CD4-positive, alpha-beta memory T cell (primary cell): ENCODE measurements at places on chromosomes 7 and 10.

DNA sequence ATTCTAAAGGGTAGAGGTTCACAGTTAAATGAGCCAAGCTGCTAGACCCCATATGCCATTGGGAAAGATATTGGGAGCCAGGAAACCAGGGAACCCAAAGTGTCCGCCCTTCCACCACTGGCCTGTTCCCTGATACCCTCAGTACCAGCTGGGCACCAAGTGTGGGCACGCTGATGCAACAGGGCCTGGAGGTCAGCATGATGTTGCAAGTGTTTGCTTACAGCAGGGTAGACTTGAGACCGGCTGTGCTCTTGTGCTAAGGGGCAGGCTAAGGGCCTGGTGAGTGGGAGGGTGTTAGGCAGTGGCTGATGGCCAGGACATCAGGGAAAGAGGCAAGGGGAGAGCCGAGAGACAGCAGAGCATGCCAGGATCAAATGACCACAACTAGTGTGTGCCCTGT, 21.0 kb upstream of the MYL7 start:
- no peak for DNase-seq

DNA sequence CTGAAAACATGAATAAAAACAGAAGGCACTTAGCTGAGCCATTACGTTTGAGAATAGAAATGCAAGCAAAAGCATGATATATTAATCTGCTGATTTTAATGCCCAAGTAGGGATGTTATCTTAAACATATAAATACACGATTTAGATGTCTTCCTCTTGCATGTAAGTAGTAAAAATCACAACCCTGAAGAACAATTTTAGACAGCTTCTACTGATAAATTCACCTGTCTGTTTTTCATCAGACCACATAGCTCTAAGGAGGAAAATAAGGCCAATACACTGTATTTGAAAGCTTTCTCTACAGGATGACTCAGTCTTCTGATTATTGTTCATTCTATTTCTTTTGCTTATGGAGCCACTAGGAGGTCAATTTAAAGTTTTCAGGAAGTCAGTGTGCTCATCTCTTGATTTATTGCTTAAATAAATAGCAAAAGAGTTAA, 210.9 kb upstream of the CHRM2 start:
- DNase-seq = no peak

DNA sequence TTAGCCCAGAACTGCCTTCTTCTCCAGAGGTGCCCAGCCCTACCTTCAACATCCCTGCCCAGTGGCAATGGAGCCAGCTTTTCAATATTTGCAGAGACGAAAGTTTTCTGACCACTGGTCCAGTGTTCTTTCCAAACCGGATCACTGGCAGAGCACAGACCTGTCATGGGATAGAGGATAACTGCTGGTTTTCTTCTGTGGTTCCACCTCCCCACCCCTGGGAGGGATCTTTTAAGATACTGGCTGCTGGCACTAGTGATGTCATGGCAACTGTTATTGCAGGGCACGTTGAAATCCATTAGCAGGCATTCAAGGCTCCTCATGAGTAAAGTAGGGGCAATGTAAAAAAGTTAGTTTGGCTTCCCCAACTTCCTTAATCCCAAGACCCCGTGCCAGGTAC, 387.1 kb downstream of the LRMDA start:
- DNase-seq = no peak

DNA sequence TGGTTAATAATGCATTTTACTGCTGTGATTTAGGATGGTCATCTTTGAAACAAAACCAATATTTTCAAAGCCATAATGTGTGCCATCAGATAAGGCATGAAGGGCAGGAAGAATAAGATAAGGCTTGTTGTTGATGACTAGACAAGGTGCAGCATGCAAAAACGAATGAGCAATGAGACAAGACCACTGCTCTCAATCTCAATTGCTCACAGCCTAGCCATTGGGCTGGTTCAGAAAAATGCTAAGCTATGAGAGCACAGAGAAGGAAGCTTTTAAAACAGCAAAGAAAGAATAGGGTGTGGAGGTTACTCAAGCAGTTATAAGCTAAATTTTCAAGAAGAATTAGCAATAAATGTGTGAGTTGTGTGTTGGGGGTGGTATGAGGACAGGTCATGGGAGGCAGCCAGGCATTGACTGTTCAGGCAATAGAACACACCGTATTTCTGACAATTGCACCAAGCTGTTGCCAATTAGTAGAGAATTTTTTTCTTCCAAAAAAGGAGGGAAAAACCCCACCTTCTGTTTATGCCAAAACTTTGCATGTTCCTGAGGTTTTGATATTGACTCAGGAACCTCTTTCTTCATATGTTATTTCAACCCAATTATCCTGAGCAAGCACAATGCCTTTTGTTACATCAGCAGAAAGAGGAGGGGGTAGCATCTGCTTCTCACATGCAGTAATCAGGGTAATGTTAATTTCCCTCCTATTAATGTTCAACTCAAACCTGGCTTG, 276.5 kb downstream of the HDAC9 start:
- DNase-seq = no peak

GRCh38 chr10:817371-817770, 114.1 kb downstream of the LARP4B start:
- no peak for DNase-seq

- no peak for DNase-seq
These were observed 623.6 kb downstream of the PTPRN2 start for GRCh38 chr7:157964016-157964415.

GRCh38 chr7:75881436-75882095, 2.7 kb downstream of the RHBDD2 start:
- DNase-seq = no peak

DNA sequence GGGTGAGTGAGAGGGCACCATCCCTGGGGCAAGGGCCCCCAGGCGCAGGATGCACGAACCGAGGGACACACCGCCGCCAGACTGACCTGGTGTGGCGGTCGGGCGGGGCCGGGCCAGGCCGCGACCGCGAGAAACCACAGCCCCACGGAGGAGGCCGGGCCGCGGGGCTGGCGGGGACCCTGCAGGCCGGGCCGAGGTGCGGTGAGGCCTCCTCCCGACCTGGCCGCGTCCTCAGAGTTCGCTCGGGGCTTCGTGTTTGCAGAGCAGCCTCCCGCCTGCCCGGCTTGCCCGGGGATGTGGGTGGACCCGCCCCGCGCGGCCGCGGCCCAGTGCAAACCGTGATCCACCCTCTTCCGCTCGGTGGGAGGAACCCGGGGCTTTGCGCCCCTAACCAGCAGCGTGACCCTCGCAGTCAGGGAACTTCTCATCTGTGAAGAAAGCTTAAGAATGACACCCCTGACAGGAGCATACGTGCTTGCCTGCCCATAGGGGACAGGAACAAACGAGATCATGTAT, 20.6 kb upstream of the HOXA13 start:
- no peak for DNase-seq

GRCh38 chr10:78747401-78748234, 321.1 kb upstream of the ZMIZ1 start:
- no peak for DNase-seq

DNA sequence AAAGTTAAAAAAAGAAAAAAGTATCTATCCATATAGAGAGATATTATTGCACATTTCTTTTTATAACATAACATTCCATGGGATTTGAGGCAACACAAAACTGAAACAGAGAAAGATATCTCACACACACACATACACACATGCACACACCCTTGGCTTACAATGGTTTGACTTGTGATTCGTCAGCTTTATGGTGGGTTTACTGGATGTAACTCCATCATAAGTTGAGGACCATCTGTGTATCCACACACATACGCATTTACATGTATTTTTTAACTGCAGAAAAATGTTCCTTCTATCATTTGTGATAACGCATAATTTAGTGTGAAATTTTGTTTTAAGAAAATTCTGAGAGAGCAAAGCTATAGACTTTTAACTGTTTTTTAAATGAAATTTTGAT, 74.2 kb upstream of the CDCA7L start:
- no peak for DNase-seq

GRCh38 chr7:2794836-2795636, 49.1 kb downstream of the GNA12 start:
- DNase-seq = no peak

DNA sequence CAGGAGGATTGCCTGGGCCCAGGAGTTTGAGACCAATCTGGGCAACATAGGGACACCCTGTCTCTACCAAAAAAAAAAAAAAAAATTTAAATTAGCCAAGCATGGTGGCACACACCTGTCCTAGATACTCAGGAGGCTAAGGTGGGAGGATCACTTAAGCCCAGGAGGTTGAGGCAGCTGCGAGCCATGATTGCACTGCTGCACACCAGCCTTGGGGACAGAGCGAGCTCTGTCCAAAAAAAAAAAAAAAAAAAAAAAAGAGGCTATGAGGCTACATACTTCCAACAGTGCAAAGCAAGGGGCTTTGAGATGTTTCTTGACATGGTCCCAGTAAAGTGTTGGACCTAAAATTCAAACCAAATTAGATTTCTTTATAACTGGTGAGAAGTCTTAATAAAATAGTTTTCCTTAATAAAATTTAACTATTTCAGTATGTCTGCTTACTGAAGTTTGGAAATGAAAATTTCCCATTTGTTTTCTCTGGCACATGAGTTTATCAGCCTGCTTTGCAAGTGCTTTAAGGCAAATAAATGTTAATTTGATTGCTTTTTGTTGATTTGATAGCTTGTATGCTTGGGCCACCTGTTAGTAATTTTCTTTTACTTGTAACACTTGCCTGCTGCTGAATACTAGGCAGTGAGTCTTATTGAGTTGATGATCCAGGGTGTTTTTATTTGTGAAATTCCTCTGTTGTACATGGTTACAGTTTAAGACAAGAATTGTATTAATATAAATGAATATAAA, 16.1 kb downstream of the CALU start:
- DNase-seq = no peak

GRCh38 chr7:2662273-2663120, 25.5 kb upstream of the AMZ1 start:
- DNase-seq = no peak

- no peak for DNase-seq
These were observed 222.9 kb downstream of the PTEN start for GRCh38 chr10:88086187-88086960.

DNA sequence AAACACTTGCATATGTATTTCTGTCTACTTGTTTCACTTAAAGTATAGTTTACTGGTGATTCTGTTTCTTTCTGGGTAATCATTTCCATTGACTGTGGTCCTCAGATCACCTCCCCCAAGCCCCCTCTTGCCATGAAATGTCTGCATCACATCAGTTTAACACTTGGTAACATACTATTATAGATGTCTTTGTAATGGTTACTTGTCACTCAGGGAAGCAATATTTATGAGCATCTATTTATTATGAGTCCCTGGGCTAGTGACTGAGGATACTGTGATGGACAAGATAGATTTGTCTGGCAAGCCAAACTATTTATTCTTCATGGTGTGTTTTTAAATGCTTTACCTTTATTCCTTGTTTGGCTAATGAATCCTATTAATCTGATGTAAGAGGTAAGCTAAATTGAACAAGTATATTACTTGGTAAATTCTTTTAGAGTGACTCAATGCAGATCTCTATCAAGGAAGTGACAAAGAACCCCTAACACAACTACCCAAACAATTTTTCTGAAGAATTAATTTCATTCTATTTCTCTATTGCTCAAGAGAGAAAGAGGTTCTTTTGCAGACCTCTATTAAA, 270.9 kb downstream of the RELN start:
- no peak for DNase-seq

DNA sequence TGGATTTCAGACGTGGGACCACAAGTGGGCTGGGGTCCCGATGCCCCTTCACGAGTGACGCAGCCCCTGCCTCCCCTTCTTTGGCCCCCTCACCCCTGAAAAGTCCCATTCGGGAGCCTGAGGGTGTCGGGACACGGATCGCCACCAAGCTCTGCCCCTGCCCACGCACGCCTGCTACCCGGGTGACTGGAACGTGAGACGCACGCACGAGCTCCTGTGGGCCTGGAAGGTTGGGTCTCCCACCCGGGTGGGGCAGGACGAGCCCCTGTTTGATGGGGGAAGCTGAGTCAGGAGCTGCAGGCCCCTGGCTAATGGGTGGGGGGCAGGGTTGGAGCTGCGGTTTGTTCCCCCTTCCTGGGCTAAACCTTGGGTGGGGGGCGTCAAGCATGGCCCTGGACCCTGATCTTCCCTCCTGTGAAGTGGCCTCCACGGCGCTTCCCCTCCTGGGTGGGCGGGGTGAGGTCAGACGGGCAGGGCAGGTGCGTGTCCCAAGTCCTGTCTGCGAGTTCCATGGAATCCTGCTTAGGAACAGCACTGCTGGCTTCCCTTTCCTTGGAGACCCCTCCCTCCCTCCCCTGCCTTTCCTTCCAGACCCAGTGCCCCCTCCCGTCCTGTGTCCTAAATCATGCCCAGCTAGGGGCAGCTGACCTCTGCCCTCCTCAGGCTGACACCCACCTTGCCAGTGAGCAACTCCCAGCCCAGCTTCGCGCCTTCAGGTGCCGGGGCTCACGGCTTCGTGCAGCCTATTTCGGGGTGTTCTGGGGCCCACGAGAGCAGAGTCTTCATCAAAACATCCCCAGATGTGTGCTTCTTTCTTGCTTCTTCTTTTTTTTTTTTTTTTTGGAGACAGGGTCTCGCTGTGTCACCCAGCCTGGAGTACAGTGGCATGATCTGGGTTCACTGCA, 5.3 kb upstream of the TMEM184A start:
- DNase-seq = no peak

GRCh38 chr7:114789871-114790311, 132.0 kb upstream of the MDFIC start:
- no peak for DNase-seq

- DNase-seq = no peak
These were observed 3.2 kb downstream of the ZNF775 start for GRCh38 chr7:150382123-150382843.

DNA sequence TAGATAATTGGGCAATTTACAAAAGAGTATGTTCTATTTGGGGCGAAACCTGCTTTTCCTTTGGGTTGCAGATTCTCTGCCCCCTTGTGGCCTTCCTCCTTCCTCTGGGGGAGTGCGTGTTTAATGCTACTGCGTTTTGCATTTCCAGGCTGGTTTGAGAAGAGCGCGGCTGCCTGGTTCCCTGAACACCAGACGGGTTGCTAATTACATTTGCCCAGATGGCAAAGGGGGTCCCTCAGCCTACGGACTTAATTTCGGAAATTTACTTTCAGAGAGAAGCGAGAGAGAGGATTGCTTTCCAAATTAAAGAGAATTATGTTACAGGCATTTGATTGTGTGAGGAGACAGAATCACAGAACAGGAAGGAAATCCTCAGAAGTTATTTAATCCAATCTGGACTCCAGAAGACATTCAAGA, 91.9 kb upstream of the JAZF1 start:
- DNase-seq = peak; percentile 5

DNA sequence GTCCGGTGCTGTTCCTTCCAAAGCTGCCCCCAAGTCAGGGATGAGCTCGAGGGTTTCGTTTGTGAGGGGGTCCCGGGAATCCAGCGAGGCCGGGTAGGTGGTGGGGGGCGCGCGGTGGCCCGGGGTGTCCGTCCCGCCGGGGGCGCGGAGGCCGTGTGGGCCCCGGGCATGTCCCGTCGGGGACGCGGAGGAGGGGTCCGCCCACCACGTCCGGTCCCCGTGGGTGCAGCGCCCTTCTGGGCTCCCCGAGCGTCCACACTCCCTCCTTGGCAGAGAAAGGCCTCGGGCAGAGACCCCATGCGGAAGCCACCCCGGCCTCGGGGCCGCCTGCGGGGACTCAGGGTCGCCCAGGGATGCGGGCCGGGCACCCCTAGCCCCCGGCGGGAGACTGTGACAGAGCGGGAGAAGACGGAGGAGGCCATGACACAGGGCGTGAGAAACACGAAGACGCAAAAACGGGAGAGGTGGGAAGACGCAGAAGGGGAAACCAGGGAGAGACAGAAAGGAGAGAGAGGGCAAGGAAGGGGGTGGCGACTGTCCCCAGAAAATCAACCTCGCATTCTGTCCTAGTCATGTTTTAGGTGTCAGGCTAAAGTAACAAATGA, 640 bp upstream of the ZNF425 start:
- DNase-seq = peak; percentile 43

GRCh38 chr10:5538446-5538845, 13.7 kb downstream of the CALML3 start:
- DNase-seq = no peak

GRCh38 chr7:41729059-41729458, 26.2 kb upstream of the INHBA start:
- no peak for DNase-seq
